Activated CD4-positive, alpha-beta memory T cell treated with anti-CD3 and anti-CD28 coated beads, Interleukin-2, amount 10 ng/mL, durations not matched to agents 7 days and 5 days (primary cell): ENCODE measurements at places on chromosomes 16 and 17. TPM values are rescaled to one million over a fixed set of nuclear protein-coding genes. Genes with fewer than 3 reads are reported as not detected.

The KRTAP9-1 gene
- total RNA-seq: not detected

GRCh38 chr16:90083139-90083538 is 6.0 kb upstream of the PRDM7 start:
- DNase-seq: no peak

The IL17C gene
- total RNA-seq: 0.23 TPM

DNA sequence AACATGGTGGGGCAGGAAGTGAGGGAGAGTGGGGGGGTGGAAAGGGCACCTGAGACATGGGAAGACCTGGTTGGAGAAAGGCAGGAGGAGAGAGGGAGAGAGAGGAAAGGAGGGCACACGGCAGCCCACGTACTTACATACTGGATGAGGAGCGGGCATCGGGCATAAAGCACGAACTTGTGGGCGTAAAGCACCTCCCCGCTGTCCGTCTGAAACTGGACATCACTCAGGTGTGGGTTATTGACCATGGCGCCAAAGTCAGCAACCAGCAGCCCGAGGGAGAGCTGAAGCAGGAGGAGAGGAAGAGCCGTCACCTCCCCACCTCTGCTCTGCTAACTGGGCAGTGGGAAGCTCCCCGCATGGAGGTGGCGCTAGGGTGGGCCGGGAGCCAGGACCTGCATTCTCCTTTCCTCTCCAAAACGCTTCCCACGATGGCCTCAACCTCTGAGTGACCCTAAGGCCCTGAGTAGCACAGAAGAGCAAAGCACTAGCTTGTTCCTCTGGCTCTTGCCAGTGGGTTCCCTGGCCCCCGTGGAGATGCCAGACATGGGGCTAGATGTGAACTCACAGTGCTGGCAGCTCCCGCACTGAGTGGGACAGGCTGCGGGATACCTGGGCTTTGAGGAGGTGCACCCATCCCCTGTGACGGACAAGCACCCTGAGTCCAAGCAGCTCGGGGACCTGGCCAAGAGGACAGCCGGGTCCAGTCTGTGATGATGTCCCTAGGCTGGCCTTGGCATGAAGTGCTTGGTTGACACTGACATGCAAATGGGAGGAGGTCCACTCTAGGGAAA is 16.9 kb downstream of the SLX4 start:
- DNase-seq: no peak

DNA sequence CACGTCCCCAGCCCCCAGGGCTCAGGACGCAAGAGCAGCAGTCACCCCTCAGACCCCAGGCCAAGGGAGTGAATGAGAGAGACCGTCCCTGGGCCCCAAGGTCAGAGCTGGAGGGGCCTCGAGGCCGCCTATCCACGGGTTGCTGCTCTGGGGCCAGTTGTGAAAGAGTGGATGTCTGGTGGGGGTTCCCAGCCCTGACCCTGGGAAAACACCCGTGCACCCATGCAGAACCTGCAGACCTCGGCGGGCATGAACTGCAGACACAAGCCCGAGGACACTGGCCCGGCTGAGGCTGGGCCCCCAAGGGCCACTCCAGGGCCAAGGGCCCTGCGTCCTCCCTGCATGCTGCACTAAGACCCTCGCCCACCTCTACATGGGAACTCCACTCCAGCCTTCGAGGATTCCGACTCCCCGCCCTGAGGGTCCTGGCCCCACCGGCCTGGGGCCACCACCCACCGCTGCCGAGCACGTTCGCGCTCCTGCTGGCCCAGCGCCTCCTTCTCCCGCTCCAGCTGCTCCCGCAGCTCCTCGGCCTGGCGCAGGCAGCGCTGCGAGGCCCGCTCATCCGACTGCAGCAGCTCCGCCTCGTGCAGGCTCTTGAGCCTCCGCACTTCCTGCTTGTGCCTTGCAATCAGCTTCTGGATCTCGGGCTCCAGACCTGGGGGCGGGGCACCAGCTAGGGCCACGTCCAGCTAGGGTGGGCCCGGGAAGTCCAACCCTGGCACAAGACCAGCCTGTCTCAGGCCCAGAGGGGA is 27.6 kb upstream of the AATK start:
- no peak for DNase-seq

DNA sequence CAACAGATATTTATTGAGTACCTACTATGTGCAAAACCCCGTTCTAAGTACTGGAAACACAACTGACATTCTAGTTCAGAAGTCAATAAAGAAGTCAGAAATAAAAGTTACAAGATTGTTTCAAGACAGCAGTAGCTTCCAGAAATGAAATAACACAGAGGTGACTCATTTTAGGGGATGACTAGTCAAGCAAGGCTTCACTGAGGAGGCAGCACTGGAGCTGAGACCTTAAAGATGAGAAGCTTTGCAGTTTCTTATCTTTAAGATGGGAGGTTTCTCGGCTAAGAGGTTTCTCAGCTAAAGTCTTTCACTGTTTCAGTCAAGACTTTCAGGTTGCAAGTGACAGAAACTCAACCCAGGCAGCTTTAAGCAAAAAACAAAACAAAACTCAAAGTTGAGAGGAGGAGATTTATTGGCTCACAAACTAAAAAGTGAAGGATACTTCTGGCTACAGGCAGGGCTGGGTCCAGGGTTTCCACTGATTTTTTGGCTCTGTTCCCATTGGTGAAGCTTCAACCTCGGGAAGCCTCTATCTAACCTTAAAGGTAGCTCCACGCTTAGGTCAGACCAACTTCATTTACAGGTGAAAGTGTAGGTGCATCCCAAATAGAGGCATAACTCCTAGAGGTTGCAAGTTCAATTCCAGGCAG is 7.4 kb upstream of the MMP2 start:
- DNase-seq: peak; percentile 24

DNA sequence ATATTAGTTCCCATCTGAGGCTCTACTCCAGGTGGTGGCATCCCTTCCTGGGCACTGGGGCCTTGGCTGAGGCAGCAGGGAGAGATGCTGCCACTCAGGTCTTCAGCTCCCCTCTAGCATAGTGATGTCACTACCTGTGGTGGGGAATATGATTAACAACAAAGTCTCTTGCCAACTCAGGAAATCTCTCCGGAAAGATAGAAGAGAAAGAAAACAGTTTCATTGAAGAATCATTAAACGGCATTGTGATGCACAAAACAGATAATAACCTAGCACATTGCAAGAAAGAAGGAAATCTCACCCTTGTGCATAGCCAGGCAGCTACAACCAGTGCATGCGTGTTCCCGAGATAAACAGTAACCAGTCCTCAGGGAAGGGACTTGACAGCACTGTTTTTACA is 12.2 kb upstream of the ZNF267 start:
- no peak for DNase-seq

The CA4 gene
- total RNA-seq: not detected

- no peak for DNase-seq
Observed at GRCh38 chr17:46878055-46878454, 26.7 kb downstream of the WNT9B start.

DNA sequence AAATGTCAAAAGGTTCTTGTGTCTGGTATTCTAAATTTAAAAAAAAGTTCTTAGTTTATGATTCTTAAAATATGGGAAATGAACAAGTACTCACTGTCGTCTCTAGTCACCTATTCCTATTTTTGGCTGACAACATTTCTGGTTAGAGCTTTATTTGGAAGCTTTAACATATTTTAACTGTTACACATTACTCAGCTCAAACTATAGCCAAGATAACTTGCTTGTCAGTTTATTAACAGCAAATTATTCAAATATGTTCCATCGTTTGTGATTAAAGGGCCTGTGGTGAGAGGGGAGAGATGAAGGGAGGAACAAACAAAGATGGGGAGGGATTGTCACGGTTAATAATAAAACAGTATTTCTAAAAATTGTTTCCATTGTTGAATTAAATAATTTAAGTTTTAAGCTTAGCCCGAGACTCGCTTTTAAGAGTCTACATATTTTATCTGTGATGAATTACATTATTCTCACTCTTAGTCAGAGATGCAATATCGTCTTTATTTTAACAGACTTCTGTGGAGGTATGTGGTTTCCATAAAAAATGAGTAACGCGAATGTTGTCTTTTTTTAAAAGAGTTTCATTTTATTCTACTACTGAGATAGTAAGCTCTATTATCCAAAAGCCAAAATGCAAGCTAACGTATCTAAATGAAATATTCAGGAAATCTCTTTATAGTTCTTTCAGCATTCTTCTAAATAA is 321.9 kb upstream of the PMFBP1 start:
- no peak for DNase-seq

The TMEM235 gene
- not detected for total RNA-seq
